ENCODE measurements at places on chromosomes 3 and 15.

DNA sequence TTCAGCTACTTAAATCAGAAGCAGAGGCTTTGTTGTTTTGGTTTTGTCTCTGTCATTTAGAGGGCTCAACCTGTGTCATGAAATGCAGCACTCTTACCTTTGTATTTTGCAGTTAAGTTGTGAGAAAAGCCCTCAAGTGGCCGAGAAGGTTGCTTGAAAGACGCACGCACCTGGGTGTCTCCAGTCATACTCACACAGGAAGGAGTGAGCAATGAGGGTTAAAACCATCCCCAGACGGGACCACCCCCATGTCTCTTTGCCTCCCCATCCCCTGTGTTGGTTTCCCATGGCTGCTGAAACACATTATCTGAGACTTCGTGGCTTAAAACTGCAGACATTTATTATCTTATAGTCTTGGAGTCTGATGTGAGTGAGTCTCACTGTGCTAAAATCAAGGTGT lies 376.1 kb upstream of the CFAP20DC start:
- no peak for DNase-seq

GRCh38 chr3:31695280-31696008 lies 162.7 kb downstream of the STT3B start:
- no peak for DNase-seq

DNA sequence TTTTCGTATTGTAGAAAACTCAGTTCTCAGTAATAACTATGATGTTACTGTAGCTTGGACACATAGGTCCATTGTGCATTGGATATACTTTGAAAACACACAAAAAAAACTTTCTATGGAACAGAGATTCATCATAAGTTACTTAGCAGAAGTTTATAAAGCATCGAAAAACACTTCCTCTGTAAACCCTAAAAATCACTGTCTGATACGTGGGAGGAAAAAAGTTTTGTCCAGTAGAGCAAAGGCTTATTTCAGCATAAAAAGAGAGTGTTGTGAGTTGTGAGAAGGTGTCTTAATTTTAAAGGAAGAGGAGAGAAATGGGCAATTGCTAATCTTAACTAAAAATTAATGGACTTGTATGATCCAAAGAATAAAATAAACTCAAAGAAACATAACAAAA lies 64.8 kb downstream of the OSTN start:
- no peak for DNase-seq

DNA sequence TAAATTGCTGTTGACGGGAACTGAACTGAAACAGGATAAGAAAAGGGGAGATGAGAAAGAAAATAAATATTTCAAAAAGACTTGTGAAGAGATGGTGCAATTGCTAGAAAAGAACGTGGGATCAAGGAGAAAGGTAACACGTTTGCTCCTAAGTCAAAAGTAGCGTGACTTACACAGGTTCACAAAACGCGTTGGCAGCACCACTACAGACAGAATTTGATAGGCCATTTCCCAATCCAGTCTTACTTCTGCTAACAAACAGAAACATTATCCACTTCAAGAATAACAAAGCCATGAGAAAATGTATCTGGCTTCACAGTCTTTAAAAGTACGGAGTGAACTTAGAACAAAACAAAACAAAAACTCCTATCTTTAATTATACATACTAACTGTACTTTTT lies 75.5 kb downstream of the DPH6 start:
- DNase-seq = no peak

GRCh38 chr15:42494998-42495360 lies 455 bp upstream of the SNAP23 start:
- DNase-seq = peak; percentile 3

DNA sequence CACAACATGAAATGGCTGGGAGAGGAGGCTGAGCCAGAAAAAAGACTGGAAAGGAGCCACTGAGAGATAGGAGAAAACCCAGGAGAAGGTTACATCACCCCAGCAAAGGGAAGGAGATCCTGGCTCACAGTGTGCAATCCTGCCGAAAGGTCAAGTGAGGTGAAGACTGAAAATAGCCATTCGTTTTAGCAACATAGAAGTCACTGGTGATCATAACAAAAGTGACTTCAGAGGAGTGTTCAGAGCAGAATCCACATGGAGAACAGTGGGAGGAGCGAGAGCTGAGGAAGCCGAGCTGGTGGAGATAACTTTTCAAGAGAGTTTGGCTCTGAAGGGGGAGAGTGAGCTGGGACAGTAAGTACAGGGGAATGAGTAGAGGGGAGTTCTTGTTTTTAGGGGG lies 5.4 kb upstream of the HEG1 start:
- no peak for DNase-seq

- DNase-seq = no peak
Measured at GRCh38 chr3:168968609-168969008, 694.9 kb downstream of the MECOM start.

GRCh38 chr3:132417695-132418411 lies 551 bp downstream of the DNAJC13 start:
- peak; percentile 9 for DNase-seq

DNA sequence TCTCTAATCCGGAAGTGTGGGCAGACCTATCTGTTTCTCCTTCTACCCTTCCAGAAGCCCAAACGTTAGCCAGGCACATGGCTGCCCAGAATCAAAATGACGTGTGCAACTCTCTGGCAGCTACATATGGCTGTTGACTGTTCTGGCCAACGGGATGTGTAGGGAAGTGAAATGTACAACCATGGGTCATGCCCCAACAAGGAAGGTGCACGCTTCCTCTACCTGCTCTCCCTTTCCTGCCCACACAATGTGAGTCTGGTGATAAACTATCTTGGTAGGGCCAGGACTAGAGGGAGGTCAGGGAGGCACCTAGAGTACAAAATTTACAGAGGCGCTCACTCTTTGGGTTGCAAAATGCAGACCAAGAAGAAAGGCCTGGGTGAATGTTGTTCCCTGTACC lies 495.9 kb upstream of the PROK2 start:
- DNase-seq = no peak

- DNase-seq = no peak
Measured at GRCh38 chr3:185754920-185755319, 69.9 kb downstream of the IGF2BP2 start.

DNA sequence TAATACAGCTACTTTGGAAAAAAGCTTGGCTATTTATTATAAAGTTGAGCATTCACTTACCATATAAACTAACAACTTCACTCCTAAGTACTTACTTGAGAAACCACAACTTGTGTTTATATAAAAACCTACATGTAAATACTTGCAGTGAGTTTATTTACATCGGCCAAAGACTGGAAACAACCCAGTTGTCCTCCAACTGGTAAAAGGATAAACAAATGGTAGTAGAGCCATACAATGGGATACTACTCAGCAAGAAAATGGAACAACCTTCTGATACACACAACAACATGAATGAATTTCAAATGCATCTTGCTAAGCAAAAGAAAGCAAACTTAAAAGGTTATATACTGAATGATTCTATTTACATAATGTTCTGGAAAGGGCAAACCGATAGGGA lies 63.7 kb downstream of the SLC7A14 start:
- no peak for DNase-seq

DNA sequence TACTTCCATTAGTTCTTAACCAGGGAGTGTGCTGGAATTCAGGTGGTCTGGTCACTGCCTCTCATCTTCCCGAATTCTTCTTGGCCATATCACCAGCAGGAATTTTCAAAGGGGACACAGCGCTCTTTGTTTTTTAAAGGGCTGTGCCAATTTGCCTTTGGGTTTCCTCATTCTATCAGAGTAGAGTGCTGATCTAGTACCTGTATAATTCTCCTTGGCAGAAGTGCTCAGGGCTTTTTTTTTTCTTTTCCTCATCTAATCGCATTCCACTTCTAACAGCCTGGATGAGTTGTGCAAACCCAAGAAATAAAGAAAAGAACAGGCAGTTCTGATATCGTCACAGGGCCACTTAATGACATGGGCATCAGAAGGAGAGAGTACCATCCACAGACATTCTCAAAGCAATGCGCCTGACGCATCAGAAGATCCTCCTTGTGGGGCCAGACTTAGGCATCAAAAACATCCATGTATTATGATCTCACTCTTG lies 121.0 kb downstream of the ASB7 start:
- no peak for DNase-seq

- no peak for DNase-seq
Measured at GRCh38 chr15:82656641-82657266, 9.6 kb upstream of the CPEB1 start.

GRCh38 chr3:14758297-14758696 lies 60.5 kb upstream of the FGD5 start:
- no peak for DNase-seq

- DNase-seq = no peak
Measured at GRCh38 chr3:126525853-126526667, 2.1 kb downstream of the CHST13 start.

- no peak for DNase-seq
Measured at GRCh38 chr15:68301301-68301700, 23.8 kb downstream of the FEM1B start.

DNA sequence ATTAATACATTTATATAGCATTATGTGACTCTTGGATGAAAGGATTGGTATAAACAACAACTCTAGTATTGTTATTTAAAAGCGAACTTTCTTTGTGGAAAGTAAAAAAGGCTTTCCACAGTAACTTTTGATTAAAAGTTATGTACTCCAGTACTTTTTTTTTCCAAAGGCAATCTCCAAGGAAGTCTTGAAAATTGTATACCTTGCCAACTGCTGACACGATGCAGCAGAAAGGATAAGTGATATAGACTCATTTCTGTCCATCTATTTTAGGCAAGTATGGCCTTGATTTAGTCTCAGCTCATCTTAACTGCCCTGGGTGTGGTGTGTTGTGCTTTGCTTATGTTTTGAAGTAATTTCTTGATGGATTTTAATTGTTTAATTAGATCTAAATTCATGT lies 79.7 kb downstream of the OTOL1 start:
- no peak for DNase-seq

DNA sequence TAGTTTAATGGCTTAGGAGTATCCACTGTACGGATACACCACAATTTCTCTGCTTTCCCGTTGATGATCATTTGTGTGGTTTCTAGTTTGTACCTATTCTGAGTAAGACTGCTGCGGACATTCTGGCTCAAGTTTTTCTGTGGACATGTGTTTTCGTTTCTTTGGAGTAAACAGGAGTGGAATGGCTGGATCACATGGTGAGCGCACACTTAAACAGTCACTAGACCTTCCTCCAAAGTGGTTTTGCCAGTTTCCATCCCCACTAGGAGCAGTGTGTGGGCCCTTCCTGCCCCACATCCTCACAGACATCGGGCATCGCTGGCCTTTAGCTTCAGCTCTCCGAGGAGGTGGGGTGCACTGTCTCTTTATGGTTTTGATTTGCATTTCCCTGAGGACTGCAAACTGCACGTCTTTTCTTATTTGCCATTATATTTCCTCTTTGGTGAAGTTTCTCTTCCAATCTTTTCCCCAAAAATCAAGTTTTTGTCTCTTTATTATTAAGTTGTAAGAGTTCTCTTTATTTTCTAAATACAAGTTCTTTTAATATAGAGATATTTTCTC lies 94.1 kb downstream of the VGLL4 start:
- DNase-seq = no peak

- no peak for DNase-seq
Measured at GRCh38 chr3:4758957-4759656, 220.1 kb upstream of the BHLHE40 start.

GRCh38 chr3:58833491-58833890 lies 166.9 kb upstream of the FAM3D start:
- DNase-seq = no peak

DNA sequence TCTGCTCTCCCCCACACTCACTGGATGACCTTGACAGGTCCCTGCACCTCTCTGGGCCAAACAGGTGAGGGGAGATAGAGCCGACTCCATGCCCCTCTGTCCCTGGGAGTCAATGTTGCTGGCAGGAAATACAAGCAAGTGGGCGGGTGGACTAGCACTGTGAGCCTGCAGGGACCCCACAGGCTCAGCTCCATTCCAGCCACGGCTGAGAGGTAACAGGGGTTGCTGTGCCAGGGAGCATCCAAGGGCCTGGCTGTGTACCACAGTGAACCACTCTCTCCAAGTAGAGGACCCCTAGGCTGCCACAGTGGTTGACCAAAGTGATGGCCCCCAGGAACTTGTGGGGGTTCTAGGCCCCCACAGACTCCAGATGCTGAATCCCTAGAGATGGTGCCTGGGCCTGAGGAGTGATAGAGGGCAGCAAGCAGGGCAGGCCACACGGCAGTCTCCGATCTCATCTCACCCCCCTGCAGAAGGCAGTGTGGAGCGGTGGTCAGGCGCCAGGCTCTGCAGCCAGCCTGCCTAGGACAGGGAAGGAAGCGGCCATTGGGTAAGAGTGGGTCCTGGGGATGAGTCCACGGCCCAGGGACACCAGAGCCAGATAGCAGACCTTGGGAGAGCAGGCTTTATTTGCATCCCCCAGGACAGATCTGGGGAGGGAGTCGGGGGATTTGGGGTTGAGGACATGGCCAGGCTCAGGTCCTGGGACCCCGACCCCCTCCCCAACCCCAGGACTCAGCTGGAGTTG lies 3.2 kb downstream of the TNNC1 start:
- DNase-seq = no peak

- no peak for DNase-seq
Measured at GRCh38 chr3:17021614-17022013, 136.9 kb downstream of the PLCL2 start.
